ENCODE measurements at places on chromosomes 16 and 17.

DNA sequence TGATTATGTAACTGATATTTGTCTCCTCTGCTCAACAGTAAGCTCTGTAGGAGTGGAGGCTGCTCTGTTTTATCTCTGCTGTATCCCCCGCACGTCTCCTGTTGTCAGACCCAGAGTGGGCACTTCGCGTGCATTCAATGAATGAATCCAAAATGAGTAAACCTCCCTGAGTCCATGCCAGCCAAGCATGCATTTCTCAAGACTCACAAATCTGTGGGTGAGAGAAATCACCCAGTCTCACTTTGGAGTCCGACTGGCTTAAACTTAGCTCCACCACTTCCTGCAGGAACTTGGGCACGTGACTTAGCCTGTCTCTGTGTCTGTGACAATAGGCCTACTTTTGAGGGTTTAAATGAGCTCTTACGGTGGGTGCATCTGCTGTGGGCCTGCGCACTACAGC lies 3.7 kb downstream of the PNPO start:
- no peak for DNase-seq

DNA sequence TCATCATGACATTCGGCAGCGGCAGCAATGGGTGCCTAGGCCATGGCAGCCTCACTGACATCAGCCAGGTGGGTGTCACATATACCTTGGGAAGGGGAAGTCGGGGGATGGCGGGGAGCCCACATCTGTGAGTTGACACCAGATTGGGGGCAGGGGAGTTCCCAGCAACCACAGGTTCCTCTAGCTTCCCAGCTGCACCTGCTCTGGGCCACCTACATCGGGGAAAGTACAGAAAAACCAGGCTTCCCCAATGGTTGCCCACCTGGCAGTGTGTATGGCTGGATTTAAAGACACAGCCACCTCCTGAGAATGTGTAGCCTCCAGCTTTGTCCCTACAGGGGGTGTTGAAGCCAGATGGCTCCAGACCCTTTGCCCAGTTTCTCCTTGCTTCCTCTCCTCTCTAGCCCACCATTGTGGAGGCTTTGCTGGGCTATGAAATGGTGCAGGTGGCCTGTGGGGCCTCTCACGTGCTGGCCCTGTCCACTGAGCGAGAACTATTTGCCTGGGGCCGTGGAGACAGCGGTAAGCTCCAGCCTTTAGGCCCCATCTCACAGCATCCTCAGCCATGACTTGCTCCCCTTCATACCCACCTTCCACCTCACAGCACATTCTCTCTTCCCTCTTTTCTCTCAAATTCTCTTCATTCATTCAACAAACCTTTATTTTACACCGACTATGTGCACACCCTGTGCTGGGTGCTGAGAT lies 5.0 kb upstream of the TRAF4 start:
- DNase-seq, result no peak

- DNase-seq, result peak; percentile 87
Observed at GRCh38 chr17:75864448-75864871, 9.3 kb upstream of the WBP2 start.

- DNase-seq, result peak; percentile 86
Observed at GRCh38 chr16:87576171-87576570, 26.1 kb upstream of the JPH3 start.

DNA sequence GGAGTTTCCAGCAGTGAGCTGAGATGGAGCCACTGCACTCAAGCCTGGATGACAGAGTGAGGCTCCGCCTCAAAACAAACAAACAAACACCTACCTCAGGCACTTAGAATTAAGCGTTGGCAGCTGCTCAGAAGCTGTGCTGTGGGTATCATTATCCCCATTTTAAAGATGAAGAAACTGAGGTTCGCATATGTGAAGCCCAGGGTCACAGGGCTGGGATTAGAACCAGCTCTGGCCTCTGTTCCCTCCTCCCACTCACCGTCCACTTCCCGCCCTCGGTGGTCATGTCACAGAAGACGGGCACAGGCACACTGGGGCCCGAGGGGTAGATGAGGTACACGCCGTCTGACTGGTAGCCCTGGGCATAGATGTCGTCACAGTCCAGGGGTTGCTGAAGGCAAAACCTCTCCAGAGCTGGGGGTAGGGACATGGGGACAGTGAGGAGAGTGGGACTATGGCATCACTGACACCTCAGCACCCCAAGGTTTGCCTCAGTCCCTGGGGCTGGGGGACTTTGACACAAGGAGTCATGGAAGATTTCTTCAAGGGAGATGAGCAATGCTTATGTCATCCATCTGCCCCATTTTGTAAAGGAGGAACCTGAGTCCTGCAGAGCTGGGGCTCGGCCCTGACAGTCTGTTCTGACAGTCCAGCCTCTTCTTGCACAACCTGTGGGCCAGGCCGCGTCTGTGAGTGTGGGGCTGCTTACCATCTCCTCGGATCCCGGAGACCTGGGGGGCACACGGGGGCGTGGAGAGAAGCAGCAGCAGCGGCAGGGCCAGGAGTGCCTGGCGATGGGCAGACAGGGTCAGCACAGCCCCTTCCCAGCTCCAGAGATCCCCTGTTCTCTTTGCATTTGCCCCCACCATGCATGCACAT lies 700 bp downstream of the MFAP4 start:
- peak; percentile 67 for DNase-seq

- DNase-seq, result no peak
Observed at GRCh38 chr17:8463099-8463498, 27.4 kb downstream of the NDEL1 start.

GRCh38 chr17:81518113-81518784 lies 5.7 kb upstream of the ACTG1 start:
- peak; percentile 81 for DNase-seq
